ENCODE measurements at places on chromosomes 11 and 22. TPM values are rescaled to one million over a fixed set of nuclear protein-coding genes. Genes with fewer than 3 reads are reported as not detected.

DNA sequence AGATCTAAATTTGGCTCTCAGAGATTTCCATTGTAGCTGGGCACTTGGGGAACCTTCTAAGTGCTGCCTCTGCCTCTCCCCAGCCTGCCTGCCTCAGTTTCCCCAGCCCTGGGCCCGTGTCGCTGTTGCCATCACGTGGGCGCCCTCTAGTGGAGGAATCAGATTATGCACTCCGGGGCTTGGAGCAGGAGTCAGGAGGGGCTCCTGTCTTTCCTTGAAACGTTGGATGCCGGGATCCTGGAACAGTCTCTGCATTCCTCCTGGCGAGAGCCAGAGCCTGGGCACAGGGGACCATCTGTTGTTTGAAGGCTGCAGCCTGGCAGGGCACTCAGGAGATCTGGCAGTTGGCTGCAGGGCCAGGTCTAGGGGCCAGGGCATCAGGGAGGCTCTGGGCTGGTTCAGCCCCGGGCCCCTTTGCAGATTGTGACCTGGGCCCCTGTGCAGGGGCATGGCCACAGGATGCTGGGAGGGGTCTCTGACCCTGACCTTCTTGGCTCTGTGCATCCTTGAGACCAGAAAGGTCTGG lies 71.6 kb downstream of the LRP5 start:
- no peak for DNase-seq

GRCh38 chr22:25363474-25363873 lies 144.0 kb downstream of the CRYBB2 start:
- no peak for DNase-seq

GRCh38 chr11:12893787-12894672 lies 115.1 kb upstream of the RASSF10 start:
- DNase-seq: no peak

DNA sequence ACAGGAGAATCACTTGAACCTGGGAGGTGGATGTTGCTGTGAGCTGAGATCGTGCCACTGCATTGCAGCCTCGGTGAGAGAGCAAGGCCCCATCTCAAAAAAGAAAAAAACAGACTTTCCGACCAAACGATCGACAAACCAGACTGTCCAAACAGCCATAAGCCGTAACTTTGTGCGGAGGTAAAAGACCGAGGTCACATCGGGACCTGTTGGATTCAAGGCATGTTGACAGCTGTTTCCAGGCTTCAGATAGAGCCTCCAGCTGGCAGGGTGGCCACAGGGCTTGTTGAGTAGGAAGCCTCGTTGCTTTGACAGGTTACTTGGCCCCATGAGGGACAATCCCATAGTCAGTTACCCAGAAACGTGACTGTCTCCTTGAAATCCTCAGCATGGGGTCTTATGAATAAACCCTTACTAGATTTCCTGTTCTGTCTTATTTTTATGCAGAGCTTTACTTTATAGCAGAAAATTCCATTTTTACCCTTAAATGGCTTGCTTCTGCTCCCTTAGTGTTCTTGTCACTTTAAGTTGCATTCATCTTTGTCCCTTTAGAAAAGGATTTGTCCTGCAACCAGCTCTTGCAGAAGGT lies 22.3 kb downstream of the PPARA start:
- no peak for DNase-seq

DNA sequence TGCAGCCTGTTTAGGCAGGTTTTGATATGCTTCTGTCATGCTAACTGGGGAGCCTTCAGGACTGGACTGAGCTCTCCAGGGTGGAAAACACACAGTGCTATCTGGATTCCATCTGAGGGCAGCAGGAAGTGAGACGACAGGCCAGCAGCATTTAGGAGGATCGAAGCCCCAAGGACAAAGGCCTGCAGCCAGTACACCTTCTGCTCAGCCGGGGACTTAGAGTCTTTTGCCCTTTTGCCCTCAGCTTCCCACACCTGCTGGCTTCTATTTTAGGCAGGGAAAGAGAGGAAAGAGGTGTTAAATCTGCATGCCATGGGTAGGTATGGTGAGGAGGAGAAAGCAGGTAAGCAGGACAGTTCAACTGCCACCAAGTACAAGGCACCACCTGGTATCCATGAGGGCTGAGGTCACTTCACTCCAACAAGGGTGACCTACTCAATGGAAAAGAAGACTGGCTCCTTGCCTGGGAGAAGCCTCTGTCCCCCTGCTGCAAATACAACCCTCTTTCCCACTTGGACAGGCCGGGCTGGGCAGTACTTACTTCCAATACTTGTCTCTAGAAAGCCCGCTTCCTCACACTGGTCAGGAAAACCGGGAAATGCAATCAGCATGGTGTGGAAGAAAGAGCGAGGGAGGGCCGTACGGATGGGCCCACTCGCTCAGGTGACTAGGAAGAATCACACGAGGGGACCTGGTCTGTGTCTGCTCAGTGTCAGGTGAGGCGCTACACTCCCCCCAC lies 12.3 kb downstream of the LARGE2 start:
- no peak for DNase-seq

- no peak for DNase-seq
Measured at GRCh38 chr11:71930556-71931244, 1.9 kb downstream of the RNF121 start.

- no peak for DNase-seq
Measured at GRCh38 chr11:126588630-126589491, 233.4 kb downstream of the ST3GAL4 start.

DNA sequence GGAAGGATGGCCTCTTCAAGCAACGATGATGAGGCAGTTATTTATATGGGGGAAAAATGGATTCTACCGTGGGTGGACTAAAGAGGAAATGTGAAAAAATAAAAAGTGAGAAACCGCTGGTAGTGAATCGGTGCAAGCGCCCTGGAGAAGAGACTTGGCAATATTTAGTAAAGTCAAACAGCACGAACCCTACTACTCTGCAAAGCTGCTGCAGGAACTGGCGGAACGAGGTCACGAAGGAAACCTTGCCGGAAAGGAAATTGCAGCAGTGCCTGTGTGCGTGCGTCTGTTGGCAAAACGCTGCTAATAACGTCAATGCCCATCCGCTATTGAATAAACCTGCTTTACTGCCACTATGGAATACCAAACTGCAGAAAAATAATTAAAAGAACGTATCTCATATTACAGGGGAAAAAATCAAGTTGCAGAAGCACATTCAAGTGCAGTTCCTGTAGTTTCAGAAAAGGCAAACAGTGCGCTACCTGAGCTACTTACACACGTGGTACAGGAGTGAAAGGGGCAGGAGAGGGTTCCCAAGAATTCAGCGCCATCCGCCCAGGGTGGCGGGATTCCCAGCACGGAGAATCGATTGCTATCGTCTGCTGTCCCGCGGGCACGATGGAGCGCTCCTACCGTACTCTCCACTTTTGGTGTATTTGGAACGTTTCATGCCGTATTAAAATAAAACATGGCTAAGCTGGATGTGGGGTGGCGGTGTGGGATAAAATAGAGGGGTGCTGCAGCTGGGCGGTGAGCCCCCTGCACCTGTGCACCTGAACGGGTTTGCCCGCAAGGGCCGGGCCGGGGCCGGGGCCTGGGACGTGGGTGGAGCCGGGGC lies 585 bp upstream of the NADSYN1 start:
- no peak for DNase-seq

GRCh38 chr22:40199223-40199622 lies 21.5 kb downstream of the TNRC6B start:
- DNase-seq: no peak

GRCh38 chr11:115670538-115671205 lies 166.5 kb upstream of the CADM1 start:
- no peak for DNase-seq

DNA sequence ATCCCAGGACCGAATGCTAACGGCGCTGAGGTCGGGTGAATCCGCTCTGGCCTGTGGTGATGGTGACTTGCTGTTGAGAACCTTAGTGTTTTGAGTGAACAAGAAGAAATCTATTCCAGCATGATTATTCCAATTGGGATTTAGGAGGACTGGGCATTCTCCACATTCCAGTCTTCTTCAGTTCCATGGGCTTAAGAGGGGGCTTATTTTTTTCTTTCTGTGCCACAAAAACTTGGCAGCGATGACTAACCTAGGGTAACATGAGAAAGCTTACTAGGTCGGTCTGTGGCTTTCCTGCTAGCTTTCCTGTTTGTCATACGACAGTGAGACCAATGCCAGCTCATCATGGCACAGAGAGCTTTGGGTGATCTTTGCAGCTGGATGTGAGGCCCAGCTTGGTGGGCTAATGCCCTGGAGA lies 62.9 kb upstream of the ATXN10 start:
- DNase-seq: peak; percentile 77

LARGE2 gene
- total RNA-seq: 2.5 TPM

STX3 gene
- 55.4 TPM for total RNA-seq

MPEG1 gene
- not detected for total RNA-seq

All from epithelial cell of proximal tubule (primary cell).